ENCODE measurements at places on chromosomes 12 and 14.

GRCh38 chr12:19010087-19010486, 119.4 kb upstream of the PLEKHA5 start:
- no peak for DNase-seq

- DNase-seq, result no peak
These were observed 13.8 kb downstream of the KITLG start for GRCh38 chr12:88566430-88566829.

DNA sequence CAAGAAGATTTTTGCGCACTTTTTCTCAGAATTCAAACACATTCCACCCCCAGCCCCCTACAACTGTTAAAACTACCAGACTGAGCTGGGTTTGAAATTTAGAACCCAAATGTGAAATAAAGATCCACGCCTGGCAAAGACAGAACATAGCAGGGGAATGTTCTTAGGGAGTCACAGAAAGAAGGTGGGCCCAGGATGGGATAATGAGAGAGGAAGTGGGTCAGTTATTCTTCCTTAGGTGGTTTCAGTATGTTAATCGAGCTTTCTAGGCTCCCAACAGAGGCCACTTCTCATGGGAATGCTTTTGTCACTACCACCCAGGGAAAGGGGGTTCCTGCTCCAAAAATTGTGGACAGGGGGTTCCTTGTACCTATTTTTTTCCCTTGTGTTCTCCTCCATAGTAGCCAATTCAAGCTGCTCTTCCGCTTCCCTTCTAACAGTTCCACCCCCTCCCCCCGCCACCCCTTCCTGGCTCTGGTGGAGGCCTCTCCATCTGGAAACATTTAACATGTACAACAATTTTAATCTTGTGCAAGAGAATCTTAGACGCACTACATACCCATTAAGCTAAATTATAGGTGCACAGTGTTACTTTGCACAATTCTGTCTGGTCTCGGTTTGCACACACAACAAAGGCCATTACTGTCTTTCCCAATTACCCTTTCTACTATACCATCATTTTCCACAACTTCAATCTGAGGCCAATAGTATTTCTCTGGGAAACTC, 218.1 kb downstream of the MON2 start:
- DNase-seq, result no peak

- DNase-seq, result no peak
These were observed 12.0 kb upstream of the RBM19 start for GRCh38 chr12:113978080-113978479.

GRCh38 chr12:77760271-77761025, 70.2 kb upstream of the NAV3 start:
- DNase-seq, result no peak

DNA sequence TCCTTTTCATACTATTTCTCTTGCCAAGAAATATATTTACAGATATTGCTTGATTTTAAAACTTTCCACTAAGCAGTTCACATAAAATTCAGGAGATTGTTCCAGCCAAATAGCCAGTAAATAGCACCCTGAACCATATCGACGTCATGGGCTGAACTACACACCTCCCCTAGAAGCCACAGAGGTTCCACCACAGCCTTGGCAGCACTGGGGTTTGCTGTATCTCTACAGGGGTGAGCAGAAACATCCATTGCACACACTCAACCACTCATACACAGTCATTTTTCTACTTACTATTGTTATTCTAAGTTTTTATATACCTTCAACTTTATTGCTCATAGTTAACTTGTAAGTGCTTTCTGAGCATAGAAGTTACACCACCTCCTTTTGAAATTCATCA, 8.1 kb upstream of the EIF2S3B start:
- no peak for DNase-seq

DNA sequence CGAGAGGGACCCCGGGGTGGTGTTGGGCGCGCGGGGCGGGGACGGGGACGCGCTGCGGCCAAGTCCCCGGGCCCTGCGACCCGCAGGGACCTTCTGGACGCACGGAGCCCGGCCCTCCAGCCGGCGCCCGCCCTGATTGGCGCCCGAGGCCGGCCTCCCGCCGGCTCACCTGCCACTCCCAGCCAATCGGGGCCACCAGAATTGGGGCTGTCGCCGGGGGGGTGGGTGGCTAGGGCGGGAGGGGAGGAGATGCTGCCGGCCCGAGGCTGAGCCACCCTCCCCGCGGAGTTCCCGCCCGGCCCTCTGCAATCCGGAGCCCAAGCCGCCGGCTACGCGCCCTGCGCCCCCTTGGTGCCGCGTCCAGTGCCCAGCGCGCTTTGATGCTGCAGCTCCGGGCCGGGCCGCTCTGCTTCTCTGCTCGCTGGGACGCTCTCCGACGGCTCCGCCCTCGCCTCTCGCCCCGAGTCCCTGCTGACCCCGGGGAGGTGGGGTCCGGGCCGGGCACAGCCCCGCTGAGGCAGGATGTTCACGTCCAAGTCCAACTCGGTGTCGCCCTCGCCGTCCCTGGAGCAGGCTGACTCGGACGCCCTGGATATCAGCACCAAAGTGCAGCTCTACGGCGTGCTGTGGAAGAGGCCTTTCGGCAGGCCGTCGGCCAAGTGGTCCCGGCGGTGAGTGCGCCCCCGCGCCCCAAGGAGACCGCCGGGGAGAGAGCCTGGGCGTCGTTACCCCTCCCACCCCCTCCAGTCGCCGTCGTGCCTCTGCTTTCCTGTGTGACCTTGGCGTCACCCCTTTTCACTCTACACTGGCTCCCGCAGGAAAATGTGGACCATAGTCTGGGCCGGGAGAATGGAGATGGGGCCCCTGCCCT, at the start of gene PLEKHD1:
TSS of gene PLEKHD1 (plus strand) at position 285 of the 871 bp plus-strand sequence. CDS start at position 523, 238 bp downstream.
- no peak for DNase-seq

DNA sequence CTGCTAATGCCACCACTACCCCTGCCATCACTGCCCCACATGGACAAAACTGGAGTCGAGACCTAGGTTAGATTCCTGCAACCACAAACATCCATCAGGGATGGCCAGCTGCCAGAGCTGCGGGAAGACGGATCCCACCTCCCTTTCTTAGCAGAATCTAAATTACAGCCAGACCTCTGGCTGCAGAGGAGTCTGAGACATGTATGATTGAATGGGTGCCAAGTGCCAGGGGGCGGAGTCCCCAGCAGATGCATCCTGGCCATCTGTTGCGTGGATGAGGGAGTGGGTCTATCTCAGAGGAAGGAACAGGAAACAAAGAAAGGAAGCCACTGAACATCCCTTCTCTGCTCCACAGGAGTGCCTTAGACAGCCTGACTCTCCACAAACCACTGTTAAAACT, 7.1 kb upstream of the OAS2 start:
- DNase-seq, result no peak
